ENCODE measurements at places on chromosomes 12 and 14.

DNA sequence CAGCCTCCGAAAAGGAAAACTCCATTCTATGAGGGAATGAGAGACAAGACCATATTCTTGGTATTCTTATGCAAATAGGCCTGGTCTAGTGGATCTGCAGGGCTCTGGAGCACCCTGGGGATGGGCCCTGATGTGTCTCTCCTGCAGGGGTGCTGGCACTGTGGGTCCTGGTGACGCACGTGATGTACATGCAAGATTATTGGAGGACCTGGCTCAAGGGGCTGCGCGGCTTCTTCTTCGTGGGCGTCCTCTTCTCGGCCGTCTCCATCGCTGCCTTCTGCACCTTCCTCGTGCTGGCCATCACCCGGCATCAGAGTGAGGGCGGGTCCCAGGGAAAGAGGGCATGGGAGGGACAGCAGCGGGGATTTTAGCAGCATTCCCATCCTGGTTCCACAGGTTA lies 5.8 kb downstream of the SLC48A1 start:
- no peak for DNase-seq

DNA sequence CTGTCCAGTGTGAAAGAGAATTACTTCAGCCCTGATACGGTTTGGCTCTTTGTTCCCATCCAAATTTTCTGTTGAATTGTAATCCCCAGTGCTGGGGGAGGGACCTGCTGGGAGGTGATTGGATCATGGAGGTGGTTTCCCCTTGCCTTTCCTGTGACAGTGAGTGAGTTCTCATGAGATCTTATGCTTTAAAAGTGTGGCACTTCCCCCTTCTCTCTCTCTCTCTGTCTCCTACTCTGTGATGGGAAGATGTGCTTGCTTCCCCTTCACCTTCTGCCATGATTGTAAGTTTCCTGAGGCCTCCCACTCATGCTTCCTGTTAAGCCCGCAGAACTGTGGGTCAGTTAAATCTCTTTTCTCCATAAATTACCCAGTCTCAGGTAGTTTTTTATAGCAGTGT lies 5.5 kb upstream of the SLC15A5 start:
- DNase-seq = no peak

GRCh38 chr12:131561051-131561450 lies 149.8 kb upstream of the SFSWAP start:
- no peak for DNase-seq

GRCh38 chr12:99130808-99131553 lies 485.9 kb downstream of the APAF1 start:
- DNase-seq = no peak

DNA sequence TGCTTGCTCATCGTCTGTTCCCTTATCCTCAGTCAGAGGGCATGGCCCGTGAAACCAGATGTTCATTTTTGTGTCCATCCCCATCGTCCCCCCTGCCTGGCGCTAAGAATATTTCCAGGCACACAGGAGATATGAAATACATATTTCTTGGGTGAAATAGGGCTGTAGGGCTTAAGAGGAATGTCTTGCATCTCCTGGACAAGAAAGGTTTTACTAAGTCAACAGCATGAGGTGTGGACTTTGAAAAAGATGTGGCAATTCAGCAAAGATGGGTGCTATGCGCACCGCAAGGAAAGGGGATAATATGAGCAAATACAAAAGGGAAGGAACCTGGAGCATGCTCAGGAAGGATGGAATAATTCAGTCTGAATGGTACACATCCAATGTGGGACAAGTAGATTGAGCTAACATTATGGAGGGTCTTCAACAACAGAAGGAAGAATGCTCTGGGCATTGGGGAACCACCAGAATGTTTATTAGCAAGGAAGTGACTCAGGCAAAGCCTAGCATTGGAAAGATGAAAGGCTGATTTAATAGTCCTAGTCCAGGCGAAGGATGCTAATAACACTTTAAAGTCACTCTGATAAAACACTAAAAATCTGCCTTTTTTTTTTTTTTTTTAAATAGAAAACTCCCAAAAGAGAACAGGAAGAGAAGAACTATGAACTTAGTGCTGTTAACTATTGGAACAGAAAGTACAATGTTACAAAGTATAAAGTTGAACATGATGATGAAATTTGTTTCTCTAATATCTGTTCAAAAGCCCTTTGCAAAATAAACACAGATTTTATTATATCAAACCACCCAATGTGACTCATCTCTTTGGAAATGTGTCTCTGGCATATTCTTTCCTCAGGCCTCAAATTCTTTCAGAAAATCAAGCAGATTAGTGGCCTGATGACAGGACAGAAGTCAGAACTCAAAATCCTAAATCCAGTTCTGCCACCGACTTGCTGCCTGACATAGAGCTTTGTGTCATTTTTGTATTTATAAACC lies 449.5 kb downstream of the BCAT1 start:
- no peak for DNase-seq

DNA sequence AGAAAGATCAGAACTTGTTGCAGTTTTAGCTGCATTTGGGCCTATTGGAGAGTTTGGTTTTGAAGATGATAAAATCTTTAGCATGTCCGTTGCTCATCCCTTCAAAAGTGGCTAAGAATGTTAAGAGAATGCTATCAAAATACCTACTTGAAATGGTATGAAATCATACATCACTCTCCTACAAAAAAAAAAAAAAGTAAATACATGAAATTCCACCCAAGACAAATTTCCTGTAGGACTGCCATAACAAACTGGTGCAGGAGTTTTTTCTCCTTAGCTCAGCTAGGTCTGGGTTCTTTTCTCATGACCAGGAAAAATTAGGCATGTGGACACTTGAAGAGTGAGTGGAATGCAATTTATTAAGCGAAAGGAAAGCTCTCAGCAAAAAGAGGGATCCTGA lies 15.9 kb upstream of the FAR2 start:
- DNase-seq = no peak

Measured in right renal cortex interstitium (tissue), 3 donors.